ENCODE measurements at places on chromosomes 7 and 10. TPM values are rescaled to one million over a fixed set of nuclear protein-coding genes. Genes with fewer than 3 reads are reported as not detected.

The CNPY1 gene
- not detected for total RNA-seq

The SAMD9L gene
- 8.5 TPM for total RNA-seq

The MTERF1 gene
- total RNA-seq, result 15.7 TPM

The IQUB gene
- 11.7 TPM for total RNA-seq

- no peaks in the 10 kb centered on the region for H3K4me1 ChIP-seq
- H3K27me3 ChIP-seq, result no peaks in the 10 kb centered on the region
- H3K4me3 ChIP-seq, result no peak overlapping the region
- peaks cover 34% of the 10 kb centered on the region for H3K36me3 ChIP-seq
Observed at GRCh38 chr7:261341-262250, 28.4 kb upstream of the FOXL3 start.

GRCh38 chr7:144830024-144830785, 5.6 kb downstream of the TPK1 start:
- H3K4me3 ChIP-seq, result no peak overlapping the region
- H3K36me3 ChIP-seq, result no peaks in the 10 kb centered on the region
- H3K27ac ChIP-seq, result no peak overlapping the region
- H3K4me1 ChIP-seq, result peaks cover 7% of the 10 kb centered on the region
- DNase-seq, result no peak

DNA sequence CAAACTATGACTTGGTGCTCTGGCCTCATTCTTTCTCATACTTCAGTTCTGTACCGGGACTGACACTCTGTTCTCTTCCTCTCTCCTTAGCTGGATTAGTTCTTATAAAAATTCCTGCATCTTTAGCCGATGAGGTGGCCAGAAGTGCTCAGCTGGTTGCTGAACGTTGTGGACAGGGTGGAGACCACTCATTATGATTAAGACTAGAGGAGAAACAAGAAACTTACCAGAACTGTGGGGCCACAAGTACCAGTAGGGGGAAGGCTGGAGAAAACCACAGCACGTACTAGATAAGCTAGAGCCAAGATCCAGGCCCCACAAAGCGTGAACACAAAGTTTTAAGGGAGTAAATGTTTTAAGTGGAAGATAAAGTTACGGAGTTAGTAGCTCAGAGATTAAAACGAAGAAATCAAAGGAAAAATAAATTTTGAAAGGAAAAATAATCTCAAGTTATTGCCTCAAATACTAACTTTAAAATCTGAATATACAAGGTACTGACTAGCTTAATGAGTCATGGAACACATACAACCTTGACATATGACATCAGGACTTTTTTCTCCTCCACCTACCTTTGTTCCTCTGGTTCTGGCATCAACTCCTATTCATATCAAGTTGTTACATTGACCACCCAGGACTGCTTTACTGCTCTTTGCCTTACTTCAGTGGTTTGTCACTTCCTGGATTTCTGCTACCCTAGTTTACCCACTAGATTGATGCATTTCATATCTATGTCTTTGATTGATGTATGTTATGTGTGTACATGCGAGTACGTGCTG, 469.0 kb downstream of the TFEC start:
- DNase-seq, result no peak
- no peak overlapping the region for H3K27ac ChIP-seq
- no peaks in the 10 kb centered on the region for H3K27me3 ChIP-seq
- no peak overlapping the region for H3K4me3 ChIP-seq
- no peaks in the 10 kb centered on the region for H3K36me3 ChIP-seq
- H3K4me1 ChIP-seq, result no peaks in the 10 kb centered on the region

GRCh38 chr10:90007226-90007625, 305.8 kb downstream of the KIF20B start:
- H3K36me3 ChIP-seq, result no peaks in the 10 kb centered on the region
- no peaks in the 10 kb centered on the region for H3K27me3 ChIP-seq
- no peak overlapping the region for H3K4me3 ChIP-seq
- H3K27ac ChIP-seq, result no peak overlapping the region
- H3K4me1 ChIP-seq, result no peaks in the 10 kb centered on the region

GRCh38 chr10:116183733-116184511, 89.1 kb downstream of the GFRA1 start:
- no peak for DNase-seq
- H3K4me1 ChIP-seq, result no peaks in the 10 kb centered on the region
- no peaks in the 10 kb centered on the region for H3K27me3 ChIP-seq
- no peak overlapping the region for H3K4me3 ChIP-seq
- H3K36me3 ChIP-seq, result no peaks in the 10 kb centered on the region

DNA sequence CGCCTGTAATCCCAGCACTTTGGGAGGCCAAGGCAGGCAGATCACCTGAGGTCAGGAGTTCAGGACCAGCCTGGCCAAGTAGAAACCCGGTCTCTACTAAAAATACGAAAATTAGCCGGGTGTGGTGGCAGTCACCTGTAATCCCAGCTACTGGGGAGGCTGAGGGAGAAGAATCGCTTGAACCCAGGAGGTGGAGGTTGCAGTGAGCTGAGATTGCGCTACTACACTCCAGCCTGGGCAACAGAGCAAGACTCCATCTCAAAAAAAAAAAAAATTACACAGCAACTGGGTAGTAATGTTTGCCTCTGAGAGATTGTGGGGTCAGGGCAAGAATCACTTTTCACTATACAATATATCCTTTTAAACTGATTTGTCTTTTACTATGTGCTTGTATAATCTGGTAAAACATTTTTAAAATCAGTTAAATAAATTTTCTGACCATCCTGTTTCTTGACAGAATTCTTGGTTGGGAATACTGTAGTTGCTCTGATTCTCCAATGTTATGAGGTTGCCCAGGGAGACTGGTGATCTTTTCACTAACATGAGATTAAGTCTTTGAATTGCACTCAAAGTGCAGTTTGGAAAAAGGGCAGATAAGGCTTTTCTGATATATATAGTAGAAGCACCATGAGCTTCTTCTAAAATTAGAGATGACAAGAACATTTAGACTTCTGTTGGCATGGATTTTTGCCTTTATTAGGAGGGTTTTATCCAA, 1.5 kb downstream of the ENTPD7 start:
- H3K36me3 ChIP-seq, result no peaks in the 10 kb centered on the region
- DNase-seq, result no peak
- H3K4me1 ChIP-seq, result peaks cover 6% of the 10 kb centered on the region
- no peaks in the 10 kb centered on the region for H3K27me3 ChIP-seq
- H3K4me3 ChIP-seq, result no peak overlapping the region

DNA sequence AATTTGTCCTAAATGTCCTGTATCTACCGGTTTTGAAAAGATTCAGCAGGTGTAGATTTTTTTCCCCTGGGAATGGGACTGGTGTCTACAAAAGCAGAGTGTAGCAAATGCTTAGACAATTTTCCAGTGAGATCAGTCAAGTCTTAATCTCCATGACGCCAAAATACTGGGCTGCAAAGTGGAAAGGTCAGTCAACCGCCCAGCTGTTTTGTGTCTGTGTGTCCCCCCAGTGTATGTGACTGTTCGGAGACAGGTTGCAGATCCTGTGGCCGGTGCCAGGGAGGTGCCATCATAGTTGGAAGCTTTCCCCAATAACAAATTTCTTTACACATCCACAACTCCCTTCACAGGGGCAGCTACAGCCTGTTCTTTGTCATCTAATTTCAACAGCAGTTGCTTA, 263.8 kb downstream of the ARHGAP12 start:
- DNase-seq, result no peak
- no peaks in the 10 kb centered on the region for H3K27me3 ChIP-seq
- no peaks in the 10 kb centered on the region for H3K4me1 ChIP-seq
- H3K4me3 ChIP-seq, result no peak overlapping the region

DNA sequence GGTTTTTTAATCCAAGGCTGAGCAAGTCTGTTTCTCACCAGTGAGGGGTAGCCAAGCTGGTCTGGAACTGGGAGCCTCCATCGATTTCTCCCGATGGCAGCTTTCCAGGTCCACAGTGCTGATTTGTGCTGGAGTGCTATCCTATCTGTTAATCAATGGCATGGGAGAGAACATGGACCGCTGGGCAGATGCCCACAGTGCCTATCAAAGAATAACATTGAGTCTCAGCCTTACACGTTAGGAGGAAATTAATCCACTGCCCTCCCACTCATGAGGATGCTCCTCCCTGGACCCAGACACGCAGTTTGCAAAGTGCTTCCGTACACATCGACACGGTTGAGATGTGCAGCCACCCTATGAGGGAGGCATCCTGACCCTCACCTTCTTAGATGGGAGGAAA, 36.0 kb upstream of the CUX1 start:
- H3K27me3 ChIP-seq, result no peaks in the 10 kb centered on the region
- no peak for DNase-seq
- no peaks in the 10 kb centered on the region for H3K36me3 ChIP-seq
- no peaks in the 10 kb centered on the region for H3K4me1 ChIP-seq
- H3K27ac ChIP-seq, result no peak overlapping the region

- no peaks in the 10 kb centered on the region for H3K36me3 ChIP-seq
- H3K27ac ChIP-seq, result peak overlapping the region; percentile 93
- DNase-seq, result no peak
Observed at GRCh38 chr7:151424799-151425198, 15.0 kb upstream of the WDR86 start.

GRCh38 chr7:84200859-84201258, 6.3 kb upstream of the SEMA3A start:
- H3K4me1 ChIP-seq, result no peaks in the 10 kb centered on the region
- no peak overlapping the region for H3K4me3 ChIP-seq
- no peak for DNase-seq

GRCh38 chr10:101467286-101467770, 113.4 kb downstream of the BTRC start:
- H3K4me1 ChIP-seq, result no peaks in the 10 kb centered on the region
- no peak overlapping the region for H3K4me3 ChIP-seq
- H3K27ac ChIP-seq, result no peak overlapping the region
- H3K36me3 ChIP-seq, result no peaks in the 10 kb centered on the region
- peak; percentile 5 for DNase-seq
- no peaks in the 10 kb centered on the region for H3K27me3 ChIP-seq

DNA sequence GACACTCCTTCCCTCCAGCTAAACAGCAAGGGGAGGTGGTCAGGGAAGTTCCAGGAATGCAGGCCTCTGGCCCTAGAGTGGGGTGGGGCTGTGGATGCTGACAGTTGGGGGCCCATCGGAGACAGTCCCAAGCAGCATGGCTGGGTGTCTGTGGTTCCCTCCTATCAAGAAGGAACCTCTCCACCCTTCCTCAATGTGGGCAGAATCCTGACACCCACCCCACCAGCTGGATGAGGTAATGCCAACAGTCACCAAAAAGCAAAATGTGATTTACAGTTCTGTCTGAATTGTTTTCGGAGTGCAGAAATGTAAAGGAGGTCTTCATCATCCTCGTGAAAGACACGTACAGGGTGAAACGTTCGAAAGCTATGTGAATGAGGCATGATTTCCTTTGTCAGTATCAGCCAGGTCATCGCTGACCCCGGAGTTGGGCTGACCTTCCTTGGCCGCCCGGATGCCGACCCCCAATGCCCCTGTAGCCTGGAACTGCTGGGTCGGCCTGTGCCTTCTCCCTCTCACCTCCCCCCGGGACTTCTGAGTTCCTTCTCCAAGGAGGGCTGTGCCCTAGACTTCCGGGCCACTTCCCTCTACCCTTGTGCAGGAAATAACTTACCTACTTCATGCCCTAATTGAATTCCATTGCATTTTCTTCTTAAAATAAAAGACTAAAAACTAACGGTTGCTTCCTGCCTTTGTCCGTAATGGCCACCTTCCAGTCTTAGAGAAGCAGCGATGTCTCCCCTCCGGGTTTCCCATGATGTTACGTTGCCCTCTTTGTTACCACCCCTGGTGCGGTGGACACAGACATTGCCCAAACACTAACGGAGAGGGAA, 24.5 kb downstream of the FOXK1 start:
- no peak for DNase-seq
- H3K27me3 ChIP-seq, result no peaks in the 10 kb centered on the region
- H3K4me3 ChIP-seq, result no peak overlapping the region
- H3K27ac ChIP-seq, result no peak overlapping the region

- DNase-seq, result no peak
- no peaks in the 10 kb centered on the region for H3K36me3 ChIP-seq
- no peak overlapping the region for H3K4me3 ChIP-seq
- no peaks in the 10 kb centered on the region for H3K4me1 ChIP-seq
- no peak overlapping the region for H3K27ac ChIP-seq
- no peaks in the 10 kb centered on the region for H3K27me3 ChIP-seq
Observed at GRCh38 chr7:25148772-25149575, 23.9 kb upstream of the CYCS start.

Measured in thyroid gland (tissue), 4 donors.